ENCODE measurements at places on chromosomes 12 and 14.

- peak; percentile 50 for DNase-seq
These were observed 98.9 kb downstream of the DENND5B start for GRCh38 chr12:31491841-31492598.

DNA sequence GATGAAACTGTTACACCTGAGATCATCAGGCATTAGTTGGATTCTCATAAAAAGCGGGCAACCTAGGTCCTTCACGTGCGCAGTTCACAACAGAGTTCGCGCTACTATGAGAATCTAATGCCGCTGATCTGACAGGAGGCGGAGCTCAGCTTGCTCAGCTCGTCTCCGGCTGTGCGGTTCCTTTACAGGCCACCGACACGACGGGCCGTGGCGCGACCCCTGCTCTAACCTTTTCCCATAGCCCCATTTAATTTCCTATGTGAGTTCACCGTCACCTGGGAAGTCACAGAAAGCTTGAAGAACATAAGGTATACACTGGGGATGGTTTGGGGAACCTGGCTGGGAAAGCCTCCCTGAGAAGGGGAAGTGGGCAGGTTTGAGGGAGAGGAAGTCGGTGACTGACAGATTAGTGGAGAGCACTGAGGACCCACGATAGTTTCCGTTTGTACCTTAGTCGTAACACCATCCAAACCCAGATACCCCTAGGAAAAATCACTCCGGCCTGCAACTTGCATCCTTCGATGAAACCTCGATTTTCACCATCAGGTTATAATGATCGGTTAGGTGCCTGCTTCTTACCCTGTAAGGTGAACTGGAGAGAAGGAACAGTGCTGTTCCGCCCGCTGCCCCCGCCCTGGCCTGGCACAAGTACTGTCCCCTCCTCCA is 2.8 kb upstream of the AAAS start:
- DNase-seq: no peak

- no peak for DNase-seq
These were observed 37.4 kb upstream of the C12orf71 start for GRCh38 chr12:27119797-27120196.

GRCh38 chr12:58105225-58106119 is 164.1 kb downstream of the ATP23 start:
- DNase-seq: no peak

GRCh38 chr12:57157588-57158173 is 10.3 kb upstream of the LRP1-AS start:
- no peak for DNase-seq

DNA sequence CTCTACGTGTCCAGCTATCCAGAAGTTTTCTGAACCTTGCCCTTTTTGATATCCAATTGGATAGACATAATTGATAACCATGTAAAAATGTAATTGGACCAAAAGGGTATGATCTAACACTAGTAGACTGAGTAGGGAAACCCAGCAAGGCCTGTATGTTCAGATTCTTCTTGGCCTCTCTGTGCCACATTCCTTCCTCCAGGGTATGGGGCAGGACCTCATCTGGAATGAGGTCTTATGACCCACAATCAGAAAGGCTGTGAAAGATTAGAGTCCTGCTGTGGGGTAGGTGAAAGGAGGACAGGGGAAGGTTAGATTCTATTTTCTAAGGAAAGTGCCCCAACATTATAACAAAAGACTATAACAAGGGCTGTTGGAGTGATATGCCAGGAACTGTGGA is 51.3 kb upstream of the A2ML1 start:
- no peak for DNase-seq
